ENCODE measurements at places on chromosomes 3 and 15. TPM values are rescaled to one million over a fixed set of nuclear protein-coding genes. Genes with fewer than 3 reads are reported as not detected.
A peak's percentile ranks its signal among the peaks of the same experiment; 100 is the strongest.

Gene PLAAT1
- 4.9 TPM for total RNA-seq

Gene ABCC5
- total RNA-seq = 44.1 TPM

Gene MFAP1
- 19.3 TPM for total RNA-seq

Gene EPHA3
- total RNA-seq = 1.9 TPM

Gene GYG1
- 179 TPM for total RNA-seq

Gene MORC1
- not detected for total RNA-seq

Gene RNU5B-1
- total RNA-seq = 40.8 TPM

Gene AGBL1
- not detected for total RNA-seq

Gene PLA2G4E
- total RNA-seq = not detected

Gene SOX14
- not detected for total RNA-seq

Gene RARRES1
- total RNA-seq = 14.6 TPM

- DNase-seq = no peak
These were observed 20.5 kb downstream of the TRPM1 start for GRCh38 chr15:31081056-31081455.

GRCh38 chr15:96495386-96495785 is 164.9 kb downstream of the NR2F2 start:
- no peak for DNase-seq

DNA sequence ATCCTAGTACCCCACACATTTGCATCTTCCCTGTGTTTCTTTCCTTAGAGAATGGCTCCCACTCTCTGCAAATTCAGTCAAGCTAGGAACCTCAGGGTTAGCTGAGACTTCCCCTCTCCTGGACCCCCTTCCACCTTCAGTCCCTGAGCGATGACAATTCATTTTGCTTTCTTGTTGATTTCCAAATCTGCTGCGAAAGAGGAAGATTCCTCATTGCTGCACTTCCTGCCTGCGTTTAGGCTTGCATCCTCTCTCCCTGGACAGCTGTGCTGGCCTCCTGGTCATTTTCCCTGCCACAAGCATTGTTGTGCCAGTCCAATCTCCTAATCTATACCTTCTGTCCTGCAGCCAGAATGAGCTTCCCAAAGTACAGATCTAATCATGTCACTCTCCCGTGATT is 12.3 kb upstream of the DGKG start:
- no peak for DNase-seq

- DNase-seq = peak; percentile 73
These were observed 1.5 kb downstream of the IGF2BP2 start for GRCh38 chr3:185823078-185824044.

DNA sequence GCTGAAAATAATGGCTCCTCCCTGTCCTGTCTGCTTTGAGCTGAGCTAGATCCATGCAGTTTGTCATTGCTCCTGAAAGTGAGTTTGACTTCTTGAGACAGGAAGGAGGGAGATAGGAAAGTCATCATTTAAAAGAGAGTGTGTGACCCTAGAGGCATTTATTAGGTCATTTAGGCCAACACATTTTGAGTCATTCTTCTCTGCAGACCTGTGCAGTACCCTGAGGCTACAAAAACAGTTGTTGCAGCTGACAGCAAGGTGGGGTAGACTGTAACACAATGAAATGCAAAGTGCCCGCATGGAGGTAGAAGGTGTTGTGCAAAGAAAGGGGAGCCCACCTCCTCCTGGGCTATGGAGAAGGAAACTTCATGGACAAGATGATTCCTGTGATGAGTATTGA is 102.8 kb upstream of the PFN2 start:
- no peak for DNase-seq

DNA sequence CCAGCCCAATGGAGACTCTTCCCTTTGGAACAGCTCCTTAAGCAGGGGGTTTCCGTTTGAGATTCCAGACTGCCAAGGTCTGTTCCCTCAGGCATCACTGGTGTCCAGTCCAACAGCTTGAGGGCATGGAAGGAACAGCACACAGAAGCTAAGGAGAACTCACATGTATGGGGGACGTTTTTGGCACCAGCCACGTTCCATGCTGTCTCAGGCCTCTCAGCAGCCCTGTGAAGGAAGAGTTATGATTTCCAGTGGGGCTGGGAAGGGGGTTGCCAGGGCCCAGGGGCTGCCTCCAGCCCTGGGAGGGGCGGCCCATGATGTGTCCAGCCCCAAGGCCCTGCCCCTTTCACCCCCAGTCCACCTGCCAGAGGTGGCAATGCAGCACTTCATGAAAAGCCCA is 7.5 kb upstream of the RHO start:
- DNase-seq = no peak

GRCh38 chr3:129576514-129577352 is 29.7 kb downstream of the PLXND1 start:
- DNase-seq = peak; percentile 71

DNA sequence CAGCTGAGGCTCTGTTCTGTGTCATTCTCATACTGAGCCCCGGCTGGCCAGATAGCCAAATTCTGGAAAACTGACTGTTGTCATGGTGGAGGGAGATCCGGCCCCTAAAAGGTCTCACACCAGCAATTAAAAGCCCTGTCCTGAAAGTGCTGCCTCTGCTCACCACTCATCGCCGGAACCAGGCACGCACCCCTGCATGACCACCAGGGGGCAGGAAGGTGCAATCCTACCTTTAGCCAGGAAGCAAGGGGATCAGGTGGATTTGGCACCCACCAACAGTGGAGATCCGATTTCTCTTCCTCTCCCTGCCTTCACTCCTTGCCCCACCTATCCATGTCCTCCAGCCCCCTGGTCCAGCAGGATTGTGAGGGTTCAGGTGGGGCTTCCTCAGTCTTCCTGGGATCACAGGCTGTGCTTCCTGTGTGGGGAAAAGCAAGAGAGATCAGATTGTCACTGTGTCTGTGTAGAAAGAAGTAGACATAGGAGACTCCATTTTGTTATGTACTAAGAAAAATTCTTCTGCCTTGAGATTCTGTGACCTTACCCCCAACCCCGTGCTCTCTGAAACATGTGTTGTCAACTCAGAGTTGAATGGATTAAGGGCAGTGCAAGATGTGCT is 16.1 kb upstream of the CACNA2D2 start:
- peak; percentile 67 for DNase-seq

GRCh38 chr3:145900056-145900829 is 260.7 kb downstream of the PLOD2 start:
- no peak for DNase-seq

DNA sequence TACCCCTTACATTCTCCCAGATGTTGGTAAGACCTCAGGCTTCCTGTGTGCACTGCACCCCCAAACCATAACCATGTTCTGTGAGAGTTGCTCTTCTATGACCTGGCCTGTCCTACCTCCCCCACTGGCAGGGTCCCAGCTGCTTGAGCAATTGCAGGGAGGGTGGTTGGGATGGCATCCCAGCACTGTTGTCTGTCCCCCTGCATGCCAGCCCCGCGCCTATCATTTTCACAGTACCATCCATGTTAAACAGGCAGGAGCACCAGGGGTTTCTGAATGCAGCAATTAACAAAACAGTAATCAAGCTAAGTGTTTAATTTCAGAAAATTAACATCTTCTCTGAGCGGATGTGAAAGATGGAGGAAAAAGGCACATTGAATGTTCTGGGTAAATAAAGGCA is 345.5 kb downstream of the EPHB1 start:
- DNase-seq = no peak

DNA sequence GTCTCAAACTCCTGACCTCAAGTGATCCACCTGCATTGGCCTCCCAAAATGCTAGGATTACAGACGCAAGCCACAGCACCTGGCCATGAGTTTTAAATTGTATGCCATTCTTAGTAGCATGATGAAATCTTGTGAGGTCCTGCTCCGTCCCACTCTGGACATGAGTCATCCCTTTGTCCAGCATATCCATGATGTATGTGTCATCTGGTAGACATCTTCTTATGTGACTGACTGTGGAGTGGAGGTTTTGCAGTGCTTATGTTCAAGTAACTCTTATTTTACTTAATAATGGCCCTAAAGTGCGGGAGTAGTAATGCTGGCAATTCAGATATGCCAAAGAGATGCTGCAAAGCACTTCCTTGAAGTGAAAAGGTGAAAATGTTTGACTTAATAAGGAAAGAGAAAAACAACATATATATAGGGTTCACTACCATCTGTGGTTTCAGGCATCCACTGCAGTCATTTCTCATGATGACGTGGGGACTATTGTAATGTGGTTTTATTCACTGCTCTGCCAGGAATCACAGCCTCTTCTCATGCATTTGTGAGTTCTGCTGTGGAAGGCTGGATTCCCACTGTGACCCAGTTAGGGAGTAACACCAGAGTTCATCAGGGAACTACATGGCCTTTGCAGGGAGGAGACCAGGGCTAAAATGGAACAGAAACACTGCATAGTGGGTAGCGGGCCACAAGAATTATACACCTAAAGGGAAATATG is 204.6 kb upstream of the STRIT1 start:
- DNase-seq = no peak

GRCh38 chr3:177795216-177795615 is 597.9 kb upstream of the TBL1XR1 start:
- DNase-seq = no peak

GRCh38 chr3:133330065-133330464 is 69.8 kb upstream of the BFSP2 start:
- DNase-seq = no peak

Data from left ventricle myocardium superior (tissue), 1 donor.